Left hindlimb (tissue), 1 donor: ENCODE measurements at places on chromosomes 7 and 10.

GRCh38 chr7:7918736-7919448 lies 49.7 kb upstream of the GLCCI1 start:
- no peak for DNase-seq

- no peak for DNase-seq
Measured at GRCh38 chr10:71817831-71818655, 33.0 kb downstream of the PSAP start.

GRCh38 chr10:62665771-62666170 lies 138.7 kb upstream of the ADO start:
- no peak for DNase-seq

GRCh38 chr10:121516093-121516865 lies 82.0 kb downstream of the FGFR2 start:
- DNase-seq: no peak

GRCh38 chr7:31695859-31696614 lies 9.0 kb downstream of the PPP1R17 start:
- DNase-seq: no peak

DNA sequence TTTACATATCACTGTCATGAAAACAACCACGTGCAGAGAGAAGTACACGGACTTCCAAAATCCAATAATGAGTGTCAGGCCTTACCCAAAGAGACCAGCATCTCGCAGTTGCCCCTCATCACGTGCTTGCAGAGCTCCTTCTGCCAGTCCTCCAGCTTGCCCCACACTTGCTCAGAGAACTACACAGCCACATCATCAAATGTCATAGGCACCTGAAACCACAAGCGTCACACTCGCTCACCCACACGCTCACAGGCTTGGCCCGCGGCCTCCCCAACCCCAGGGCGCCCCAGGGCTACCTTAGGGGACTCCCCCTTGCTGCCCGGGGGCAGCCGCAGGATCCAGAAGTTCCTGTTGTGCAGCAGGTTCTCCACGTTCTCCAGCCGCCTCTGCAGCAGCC lies 123.4 kb upstream of the ZNF746 start:
- DNase-seq: no peak

- DNase-seq: no peak
Measured at GRCh38 chr7:13262929-13263530, 575.6 kb downstream of the ARL4A start.

GRCh38 chr10:75410132-75411005 lies 8.8 kb upstream of the ZNF503 start:
- no peak for DNase-seq

- no peak for DNase-seq
Measured at GRCh38 chr7:134991469-134992339, 5.4 kb downstream of the AGBL3 start.
